ENCODE measurements at places on chromosomes 1 and 21. TPM values are rescaled to one million over a fixed set of nuclear protein-coding genes. Genes with fewer than 3 reads are reported as not detected.

Gene SPRR2A
- total RNA-seq, result not detected

Gene PTPN7
- 0.03 TPM for total RNA-seq

Gene PAQR6
- total RNA-seq, result 3.3 TPM

Gene CHI3L2
- 0.54 TPM for total RNA-seq

Gene LDLRAP1
- 9.4 TPM for total RNA-seq

Gene VANGL2
- total RNA-seq, result 1.1 TPM

Gene CLCA2
- total RNA-seq, result not detected

Gene NBPF10
- total RNA-seq, result 0.55 TPM

Gene CASQ2
- not detected for total RNA-seq

Gene LINGO4
- not detected for total RNA-seq
